ENCODE measurements at places on chromosomes 11 and 22.

DNA sequence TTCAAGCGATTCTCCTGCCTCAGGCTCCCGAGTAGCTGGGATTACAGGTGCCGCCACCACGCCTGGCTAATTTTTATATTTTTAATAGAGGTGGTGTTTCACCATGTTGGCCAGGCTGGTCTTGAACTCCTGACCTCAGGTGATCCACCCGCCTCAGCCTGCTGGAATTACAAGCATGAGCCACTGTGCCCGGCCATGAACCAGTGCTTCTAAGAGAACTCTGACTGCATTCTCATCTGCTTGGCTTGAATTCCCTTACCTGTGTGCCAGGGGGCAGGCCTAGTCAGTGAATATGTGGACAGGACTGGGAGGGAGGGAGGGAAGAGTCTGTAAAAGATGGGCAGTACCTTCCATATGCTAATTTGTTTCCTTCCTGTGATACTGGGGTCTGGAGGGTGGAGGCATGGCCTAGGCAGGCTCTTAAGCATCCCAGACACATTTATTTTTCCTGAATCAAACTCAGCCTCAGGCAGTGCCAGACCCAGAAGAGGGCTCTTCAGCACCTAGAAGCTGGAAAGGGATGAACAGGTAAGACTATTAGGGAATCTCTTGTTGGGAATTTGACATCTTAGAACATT lies 6.6 kb downstream of the RPS25 start:
- no peak for DNase-seq

- no peak for DNase-seq
These were observed 18.1 kb upstream of the NCAM1 start for GRCh38 chr11:112942966-112943643.

- no peak for DNase-seq
These were observed 6.2 kb downstream of the ZDHHC8 start for GRCh38 chr22:20137671-20138416.

- DNase-seq = no peak
These were observed 26.7 kb downstream of the TREH start for GRCh38 chr11:118652681-118653181.

DNA sequence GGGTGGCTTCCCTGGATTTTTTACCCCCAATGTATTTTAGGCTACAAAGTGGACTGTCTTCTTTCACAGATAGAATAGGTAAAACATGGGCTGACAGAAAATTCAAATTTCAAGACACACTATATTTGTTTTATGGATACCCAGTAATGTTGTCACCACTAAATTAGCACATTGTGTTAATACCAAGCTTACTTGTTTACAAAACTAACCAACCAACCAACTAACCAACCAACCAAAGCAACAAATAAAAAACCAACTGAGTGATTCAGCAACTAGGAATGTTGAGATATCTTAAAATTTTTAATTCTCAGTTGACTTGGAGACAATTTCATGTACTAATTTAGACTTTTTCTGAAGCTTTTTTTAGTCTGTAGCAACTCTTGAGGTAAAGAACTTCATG lies 69.3 kb upstream of the CTSC start:
- no peak for DNase-seq

DNA sequence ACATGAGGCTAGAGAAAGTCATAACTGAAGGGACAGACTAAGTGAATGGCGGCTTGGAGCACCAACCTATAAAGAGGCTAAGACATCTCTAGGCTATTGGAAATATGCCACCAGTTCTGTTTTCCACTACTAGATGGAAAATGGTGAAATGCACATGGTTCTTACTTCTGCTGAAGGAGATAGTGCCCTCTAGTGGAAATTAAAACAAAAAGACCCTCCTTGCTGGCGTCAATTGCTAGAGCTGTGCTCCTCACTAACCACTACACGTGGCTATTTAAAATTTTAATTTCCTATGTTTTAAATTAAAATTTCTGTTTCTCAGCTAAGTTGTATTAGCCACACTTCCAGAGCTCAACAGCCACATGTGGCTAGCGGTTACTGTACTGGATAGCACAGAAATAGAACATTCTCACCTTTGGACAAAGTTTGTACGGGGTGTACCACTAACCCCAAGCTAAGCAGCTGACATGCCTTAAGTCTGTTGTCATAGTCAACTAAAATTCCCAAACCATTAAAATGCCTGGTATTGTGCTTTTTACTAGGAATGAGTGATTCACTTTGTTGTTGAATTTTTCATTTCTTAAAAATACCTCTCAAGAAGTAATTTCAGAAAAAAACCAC lies 34.1 kb upstream of the CALCA start:
- peak; percentile 13 for DNase-seq

GRCh38 chr11:2954263-2954662 lies 25.0 kb upstream of the PHLDA2 start:
- DNase-seq = no peak

DNA sequence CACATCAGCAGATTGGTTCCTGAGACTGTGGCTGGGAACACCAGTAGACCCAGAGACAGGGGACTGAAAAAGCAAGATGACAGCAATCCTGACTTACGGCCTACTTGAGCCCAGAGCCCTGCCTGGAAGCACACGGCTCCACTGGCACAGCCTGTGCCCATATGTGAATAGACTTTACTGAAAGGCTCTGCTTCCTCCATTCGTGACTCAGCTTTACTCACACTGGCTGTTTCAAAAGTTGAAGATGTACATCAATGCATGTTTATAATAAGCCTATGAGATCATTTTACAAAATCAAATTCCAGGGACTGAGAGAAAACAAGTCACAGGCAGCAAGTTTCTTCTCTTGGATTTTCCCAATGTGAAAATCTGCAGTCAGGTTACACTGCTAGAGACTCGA lies 134.6 kb upstream of the TEAD1 start:
- DNase-seq = no peak

DNA sequence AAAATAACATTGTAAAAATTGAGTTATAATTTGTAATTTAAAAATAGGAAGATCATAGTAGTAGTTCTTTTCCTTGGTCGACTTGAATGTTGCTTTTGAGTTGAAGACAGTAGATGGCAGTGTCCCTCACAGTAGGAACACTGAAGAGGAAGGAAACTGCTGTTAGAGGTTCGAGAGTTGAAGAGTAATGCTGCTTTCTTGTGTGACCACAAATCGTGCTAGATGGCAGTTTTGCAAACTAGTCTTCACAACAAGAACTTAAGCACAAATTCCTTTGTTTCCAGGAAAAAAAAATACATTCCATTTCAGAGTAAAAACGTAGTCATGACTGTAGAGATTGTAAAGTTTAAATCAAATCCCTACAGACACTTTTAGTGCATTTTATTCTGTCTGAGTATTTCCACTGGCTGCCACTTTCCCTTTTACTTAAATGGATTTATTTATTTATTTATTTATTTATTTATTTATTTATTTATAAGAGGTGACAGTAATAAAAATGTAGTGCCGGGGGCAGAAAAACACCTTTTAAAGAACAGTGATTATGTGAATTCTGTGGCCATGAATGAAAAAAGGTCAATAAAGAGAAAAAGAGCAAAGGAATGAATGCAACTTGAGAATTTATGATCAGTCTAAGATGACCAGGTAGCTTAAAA lies 54.6 kb downstream of the SPECC1L start:
- DNase-seq = peak; percentile 9

GRCh38 chr11:13908535-13908934 lies 54.0 kb upstream of the SPON1 start:
- DNase-seq = no peak

- DNase-seq = no peak
These were observed 16.7 kb upstream of the PRSS23 start for GRCh38 chr11:86783661-86784060.

- no peak for DNase-seq
These were observed 74.2 kb downstream of the KCNQ1 start for GRCh38 chr11:2518983-2519340.

GRCh38 chr22:29121124-29121523 lies 48.3 kb downstream of the KREMEN1 start:
- no peak for DNase-seq

DNA sequence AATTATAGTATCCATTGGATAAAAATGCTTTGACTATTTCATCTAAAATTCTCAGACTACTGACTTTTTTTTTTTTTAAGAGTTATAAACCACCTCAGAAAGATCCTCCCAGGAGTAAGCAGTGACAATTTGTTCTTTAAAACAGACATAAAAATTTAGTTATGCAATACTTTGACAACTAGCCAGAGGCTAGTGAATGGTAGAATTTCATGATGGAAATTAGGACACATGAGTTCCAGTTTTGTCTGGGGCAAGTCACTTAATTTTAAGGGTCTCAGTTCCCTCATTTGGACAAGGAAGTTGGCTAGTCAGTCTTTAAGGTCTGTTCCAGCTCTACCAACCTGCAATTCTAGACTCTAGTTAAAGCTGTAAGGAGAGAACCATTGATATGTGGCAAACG lies 2.9 kb downstream of the IL18 start:
- no peak for DNase-seq

DNA sequence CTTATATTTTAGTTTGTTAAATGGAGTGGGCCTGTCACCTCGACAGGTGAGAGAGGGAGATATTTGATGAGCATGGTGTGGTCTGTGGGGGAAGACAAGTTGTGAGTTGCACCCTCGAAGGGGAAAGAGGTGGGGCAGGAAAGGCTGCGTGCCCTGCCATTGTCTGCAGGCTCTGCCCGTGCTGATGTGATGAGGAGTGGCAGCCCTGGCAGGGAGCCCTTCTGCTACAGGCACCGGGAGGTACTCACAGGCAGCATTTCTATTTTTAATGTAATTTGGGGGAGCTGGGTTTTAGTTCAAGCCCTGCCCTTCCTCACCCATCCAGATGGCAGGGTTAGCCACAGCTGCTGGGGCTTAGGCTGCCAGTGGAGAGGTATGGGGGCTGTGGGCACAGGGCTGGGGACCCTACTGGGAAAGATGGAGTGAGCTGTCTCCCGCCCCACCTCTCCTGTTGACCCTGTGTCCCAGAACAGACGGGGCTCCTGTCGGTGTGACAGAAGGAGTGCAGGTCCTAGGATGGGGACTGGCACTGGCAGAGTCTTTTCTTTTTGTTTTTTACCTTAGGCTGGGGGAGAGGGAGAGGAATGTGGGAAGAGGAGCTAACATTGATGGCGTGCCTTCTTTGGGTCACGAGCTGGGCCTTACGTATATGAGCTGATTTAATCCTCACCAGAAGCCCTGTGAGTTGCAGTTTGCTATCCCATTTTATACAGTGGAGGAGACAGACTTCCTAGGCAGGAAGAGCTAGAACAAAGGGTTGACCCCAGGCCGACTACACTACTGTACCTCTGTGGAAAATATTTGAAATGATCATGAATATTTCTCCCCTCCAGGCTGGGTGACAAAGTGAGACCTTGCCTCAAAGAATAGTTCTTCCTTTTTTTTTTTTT lies 51.6 kb downstream of the CEP164 start:
- DNase-seq = no peak

- DNase-seq = no peak
These were observed 63.1 kb upstream of the TTC12 start for GRCh38 chr11:113251281-113251680.

DNA sequence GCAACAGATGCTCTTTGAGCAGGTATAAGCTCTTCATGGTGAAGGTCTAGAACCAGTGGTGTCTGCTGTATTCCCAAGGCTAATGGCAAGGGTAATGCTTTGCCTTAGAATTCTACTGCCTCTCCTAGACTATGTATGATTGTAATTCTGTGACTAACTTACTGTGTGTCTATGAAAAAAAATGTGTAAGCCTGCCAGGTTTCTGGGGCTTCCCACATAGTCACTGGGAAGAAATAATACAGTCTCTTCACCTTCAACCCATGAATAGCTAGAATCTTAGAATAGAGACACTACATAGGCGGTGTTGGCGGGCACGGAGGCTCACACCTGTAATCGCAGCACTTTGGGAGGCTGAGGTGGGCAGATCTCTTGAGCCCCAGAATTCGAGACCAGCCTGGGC lies 84.1 kb downstream of the C11orf91 start:
- no peak for DNase-seq

DNA sequence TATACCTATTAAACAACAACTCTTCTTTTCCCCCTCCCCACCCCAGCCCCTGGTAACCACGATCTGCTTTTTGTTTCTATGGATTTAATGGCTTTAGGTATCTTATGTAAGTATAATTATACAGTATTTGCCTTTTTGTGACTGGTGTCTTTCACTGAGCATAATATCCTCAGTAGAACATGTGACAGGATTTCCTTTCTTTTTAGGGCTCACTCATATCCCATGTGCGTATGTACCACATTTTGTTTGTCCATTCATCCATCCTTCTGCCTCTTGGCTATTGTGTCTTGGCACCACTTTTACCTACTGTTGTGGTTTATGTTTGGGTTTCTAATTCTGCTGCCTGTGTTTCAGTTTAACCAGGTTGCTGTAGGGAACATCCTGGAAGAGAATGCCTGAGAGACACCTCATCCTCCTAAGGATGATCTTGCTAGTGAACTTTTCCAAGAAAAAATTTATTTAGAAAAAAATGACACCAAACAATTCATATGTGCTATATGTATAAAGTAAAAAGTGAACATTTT lies 77.6 kb upstream of the SESN3 start:
- DNase-seq = no peak

GRCh38 chr11:29162491-29162890 lies 854.3 kb downstream of the KCNA4 start:
- DNase-seq = no peak

GRCh38 chr22:24433001-24433827 lies 5.8 kb downstream of the ADORA2A start:
- DNase-seq = no peak

DNA sequence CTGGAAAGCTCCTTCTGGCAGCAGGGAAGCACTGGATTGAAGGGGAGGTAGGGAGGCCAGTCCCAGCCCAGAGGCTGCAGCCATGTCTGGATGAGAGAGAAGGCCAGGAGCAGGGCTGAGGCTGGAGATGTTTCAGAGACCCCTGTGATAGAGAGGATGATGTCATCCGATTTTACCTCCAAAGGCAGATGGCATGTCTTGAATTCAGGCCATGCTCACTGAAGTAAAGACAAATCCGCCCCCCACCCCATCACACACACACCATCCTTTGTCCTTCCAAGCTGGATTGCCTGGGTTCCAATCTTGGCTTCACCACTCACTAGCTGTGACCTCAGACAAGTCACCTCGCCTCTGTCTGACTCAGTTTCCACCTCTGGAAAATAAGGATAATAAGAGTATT lies 47.2 kb downstream of the TP53I11 start:
- DNase-seq = no peak

DNA sequence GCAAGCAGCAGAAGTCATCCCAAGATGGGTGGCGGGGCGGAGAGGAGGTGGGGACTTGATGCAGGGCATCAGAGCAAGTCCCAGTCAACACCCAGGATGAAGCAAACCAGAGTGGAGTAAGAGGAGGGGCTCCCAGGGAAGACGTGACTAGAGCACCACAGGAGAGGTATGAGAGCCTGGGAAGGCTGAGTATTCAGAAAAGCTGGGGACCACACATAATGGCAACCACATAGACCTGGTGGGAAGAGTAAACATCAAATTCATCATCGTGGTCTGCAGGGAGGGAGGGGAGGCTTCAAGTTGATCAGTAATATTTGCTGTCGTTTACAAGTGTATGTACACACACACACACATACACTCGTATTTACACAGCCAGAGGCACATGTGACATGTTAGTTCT lies 60.7 kb upstream of the CLTCL1 start:
- DNase-seq = no peak

- no peak for DNase-seq
These were observed 9.2 kb upstream of the OR9Q2 start for GRCh38 chr11:58179648-58180047.
